Renal cortical epithelial cell (primary cell): ENCODE measurements at places on chromosomes 1 and 21. TPM values are rescaled to one million over a fixed set of nuclear protein-coding genes. Genes with fewer than 3 reads are reported as not detected.

KRTAP12-2 gene
- not detected in 2 replicates for total RNA-seq

IL10 gene
- total RNA-seq: not detected in 2 replicates

HHAT gene
- total RNA-seq: 30.6 and 33.5 TPM in 2 replicates

SLC9C2 gene
- total RNA-seq: 0.60 TPM in 1 of 2 replicates, not detected in the other

RHBDL2 gene
- total RNA-seq: 1.8 and 2.6 TPM in 2 replicates

NKAIN1 gene
- total RNA-seq: 0.10 TPM in 1 of 2 replicates, not detected in the other

FBLIM1 gene
- total RNA-seq: 213 and 231 TPM in 2 replicates

F5 gene
- under 0.01 and 0.05 TPM in 2 replicates for total RNA-seq

C1orf185 gene
- 0.15 TPM in 1 of 2 replicates, not detected in the other for total RNA-seq

LCA5L gene
- total RNA-seq: 3.1 and 3.6 TPM in 2 replicates

FCRL5 gene
- not detected in 2 replicates for total RNA-seq

SYCP1 gene
- not detected in 2 replicates for total RNA-seq

CD52 gene
- total RNA-seq: not detected in 2 replicates

SLC30A10 gene
- total RNA-seq: 0.05 TPM in 1 of 2 replicates, not detected in the other

PHTF1 gene
- 51.4 and 72.0 TPM in 2 replicates for total RNA-seq

INSRR gene
- not detected in 2 replicates for total RNA-seq

KIF26B gene
- total RNA-seq: 5.4 and 19.4 TPM in 2 replicates
